ELF-1 (cell line): ENCODE measurements at places on chromosomes 5 and 9.
A peak's percentile ranks its signal among the peaks of the same experiment; 100 is the strongest.

DNA sequence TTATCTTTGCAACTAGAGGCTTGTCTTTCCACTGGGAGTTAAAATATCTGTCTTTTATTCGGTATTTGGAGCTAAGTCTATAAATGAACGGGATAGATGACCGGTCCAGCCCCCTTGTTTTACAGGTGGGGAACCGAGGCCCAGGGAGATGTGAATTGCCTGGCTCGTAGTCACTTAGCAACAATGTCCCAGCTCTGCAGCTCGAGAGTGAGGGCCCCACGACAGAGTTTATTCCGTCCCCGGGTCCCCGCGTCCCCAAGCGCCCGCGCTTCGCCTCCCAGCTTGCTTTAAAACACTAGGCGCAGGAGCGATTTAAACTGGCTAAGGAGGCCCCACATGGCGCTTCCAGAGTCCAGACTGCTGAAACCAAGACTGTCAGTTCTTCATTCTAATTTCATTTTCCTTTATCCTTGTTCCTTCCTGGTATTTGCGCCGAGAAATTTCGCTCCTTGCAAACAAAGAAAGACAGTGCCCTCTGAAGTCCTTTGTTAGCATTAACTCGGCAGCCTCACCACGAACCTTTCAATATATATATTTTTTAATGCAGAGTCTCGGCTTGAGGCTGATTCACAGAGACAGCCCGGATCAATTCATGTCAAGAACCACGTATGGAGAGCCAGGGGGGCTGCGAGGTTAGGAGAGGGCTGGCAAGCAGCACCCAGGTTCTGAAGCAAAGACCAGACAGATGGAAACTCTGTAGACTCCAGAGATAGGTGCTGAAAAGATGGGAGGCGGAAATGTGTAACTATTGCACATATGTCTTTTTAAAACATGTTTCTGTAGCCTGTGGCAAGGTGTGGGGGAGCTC lies 1.4 kb upstream of the ENC1 start:
- peak; percentile 38 for DNase-seq

GRCh38 chr5:139461698-139462097 lies 845 bp downstream of the ECSCR start:
- DNase-seq, result no peak

DNA sequence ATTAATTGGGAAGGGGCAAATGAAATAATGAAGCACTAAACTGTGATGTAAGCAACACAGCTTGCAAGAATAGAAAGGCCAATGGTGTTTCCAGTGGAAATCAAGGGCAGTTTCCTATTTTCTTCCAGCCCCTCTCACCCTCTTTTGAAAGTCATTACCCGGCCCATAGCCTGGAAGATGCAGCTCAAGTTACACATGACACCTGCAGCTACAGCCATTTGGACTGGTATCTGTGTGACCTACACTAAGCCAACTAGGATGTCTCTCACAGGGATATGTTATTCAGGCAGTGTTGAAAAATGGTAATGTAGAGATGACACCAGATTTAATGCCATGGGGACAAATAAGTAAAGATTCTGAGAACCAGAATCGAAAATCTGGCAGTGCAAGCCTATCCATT lies 439.4 kb upstream of the ZNF462 start:
- DNase-seq, result no peak

GRCh38 chr9:130309689-130310455 lies 44.3 kb downstream of the HMCN2 start:
- DNase-seq, result no peak

GRCh38 chr5:74328221-74328630 lies 312.3 kb downstream of the ENC1 start:
- DNase-seq, result no peak

- no peak for DNase-seq
Observed at GRCh38 chr9:112939418-112939817, 48.7 kb upstream of the SLC46A2 start.

DNA sequence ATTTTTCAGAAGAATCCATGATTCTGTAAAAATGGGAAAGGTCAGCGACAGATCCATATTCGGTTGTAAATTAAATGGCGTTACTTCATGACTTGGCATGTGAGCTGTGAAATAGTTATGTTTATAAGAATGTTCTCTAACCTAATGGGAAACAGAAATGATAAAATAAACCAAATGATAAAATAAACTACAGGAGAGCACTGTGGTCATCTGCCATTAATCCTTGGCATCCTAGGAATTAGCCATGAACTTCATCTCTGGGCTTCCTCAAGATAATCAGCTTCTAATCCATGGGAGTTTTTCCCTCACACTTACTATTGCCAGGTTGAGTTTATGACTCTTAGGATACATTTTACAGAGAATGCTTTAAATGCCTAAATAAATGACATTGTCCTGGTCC lies 94.6 kb upstream of the SLC30A5 start:
- DNase-seq, result no peak

DNA sequence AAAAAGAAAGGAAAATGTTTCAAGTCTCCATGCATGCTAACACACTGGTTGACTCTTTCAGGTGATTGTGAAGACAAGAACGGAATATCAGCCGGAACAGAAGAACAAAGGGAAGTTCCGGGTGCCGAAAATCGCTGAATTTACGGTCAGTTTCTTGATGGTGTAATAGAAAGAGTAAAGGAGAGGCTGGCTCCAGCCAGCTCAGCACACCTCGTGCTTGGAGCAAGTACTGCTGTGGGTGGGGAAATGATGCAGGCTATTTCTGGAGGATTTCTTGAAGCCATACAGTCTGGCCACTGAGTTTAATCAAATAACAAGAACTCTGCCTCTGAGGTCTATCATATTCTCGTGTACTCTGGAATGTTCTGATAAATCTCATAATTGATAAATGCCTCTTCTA lies 18.7 kb downstream of the NSG2 start:
- no peak for DNase-seq

- no peak for DNase-seq
Observed at GRCh38 chr9:134909511-134910481, 7.9 kb downstream of the FCN1 start.

DNA sequence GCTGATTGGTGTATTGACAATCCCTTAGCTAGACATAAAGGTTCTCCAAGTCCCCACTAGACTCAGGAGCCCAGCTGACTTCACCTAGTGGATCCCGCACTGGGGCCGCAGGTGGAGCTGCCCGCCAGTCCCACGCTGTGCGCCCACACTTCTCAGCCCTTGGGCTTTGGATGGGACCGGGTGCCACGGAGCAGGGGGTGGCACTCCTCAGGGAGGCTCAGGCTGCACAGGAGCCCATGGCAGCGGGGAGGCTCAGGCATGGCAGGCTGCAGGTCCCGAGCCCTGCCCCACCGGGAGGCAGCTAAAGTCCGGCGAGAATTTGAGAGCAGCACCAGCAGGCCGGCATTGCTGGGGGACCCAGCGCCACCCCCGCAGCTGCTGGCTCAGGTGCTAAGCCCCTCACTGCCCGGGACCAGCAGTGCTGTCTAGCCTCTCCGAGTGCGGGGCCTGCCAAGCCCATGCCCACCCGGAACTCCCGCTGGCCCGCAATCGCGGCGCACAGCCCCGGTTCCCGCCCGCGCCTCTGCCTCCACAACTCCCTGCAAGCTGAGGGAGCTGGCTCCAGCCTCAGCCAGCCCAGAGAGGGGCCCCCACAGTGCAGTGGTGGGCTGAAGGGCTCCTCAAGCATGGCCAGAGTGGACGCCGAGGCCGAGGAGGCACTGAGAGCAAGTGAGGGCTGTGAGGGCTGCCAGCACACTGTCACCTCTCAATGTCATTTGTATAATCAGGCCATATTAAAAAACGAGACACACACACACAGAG lies 437.2 kb downstream of the CSNK1G3 start:
- DNase-seq, result no peak

- DNase-seq, result peak; percentile 69
Observed at GRCh38 chr5:88388476-88389337, 120.1 kb upstream of the TMEM161B start.

DNA sequence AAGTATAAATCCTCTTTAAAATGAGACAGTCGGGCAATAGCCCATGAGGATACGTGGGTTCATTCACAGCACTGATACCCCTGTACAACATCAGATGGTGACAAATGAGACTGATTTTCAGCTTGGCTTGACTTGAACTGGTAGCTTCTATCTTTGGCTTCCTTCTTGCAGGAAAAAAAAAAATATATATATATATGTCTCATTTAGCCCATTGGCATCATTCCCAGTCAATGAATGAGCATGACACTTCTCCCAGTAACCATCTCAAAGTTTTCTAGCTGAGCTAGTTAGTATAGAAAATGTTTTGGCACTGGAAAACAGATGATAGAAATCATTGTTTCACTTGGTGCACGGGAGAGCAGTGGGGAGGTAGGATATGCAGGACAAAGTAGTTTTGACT lies 222.5 kb upstream of the TAS2R1 start:
- DNase-seq, result no peak

DNA sequence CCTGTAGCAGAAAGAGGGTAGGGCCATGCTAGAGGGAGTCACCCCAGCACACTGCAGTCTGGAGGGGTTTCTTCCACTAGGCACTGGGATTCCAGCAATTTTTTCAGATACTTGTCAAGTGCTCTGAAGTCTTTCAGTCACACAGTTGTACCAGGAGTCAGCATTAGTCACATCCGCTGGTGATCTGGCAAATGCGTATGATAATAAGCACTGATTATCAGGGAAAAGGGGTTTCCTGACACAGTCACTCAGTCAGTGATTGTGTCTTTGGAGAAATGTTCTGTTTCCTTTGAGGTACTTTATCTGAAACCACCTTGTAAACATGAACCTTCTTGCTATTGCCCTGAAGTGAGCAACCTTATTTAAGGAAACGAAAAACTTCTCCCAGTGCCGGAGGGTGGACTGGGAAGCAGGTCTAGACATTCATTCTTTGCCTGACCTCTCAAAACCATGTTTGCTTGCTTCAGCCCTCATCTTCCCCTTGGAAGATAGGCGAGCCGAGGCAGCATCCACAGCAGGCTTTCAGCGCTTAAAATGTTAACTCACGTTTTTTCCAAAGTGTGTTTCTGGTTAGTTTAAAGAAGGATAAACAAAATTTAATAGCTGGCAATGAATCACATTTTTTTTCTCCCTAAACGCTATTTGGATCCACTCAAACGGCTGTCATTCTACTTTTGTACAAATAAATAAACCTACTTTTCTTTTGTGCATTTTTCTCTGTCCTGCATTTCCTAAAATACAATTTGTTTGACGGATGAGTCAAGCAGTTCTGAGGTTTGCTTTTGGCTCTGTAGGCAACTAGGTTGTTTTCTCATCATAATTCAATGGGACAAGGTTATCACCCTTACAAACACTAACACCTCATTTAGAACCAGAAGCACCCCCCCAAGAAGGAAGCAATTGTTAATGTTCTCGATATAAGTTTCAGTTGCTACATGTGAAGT lies 77.7 kb downstream of the FOXD1 start:
- peak; percentile 50 for DNase-seq

- DNase-seq, result no peak
Observed at GRCh38 chr5:87399720-87400119, 13.0 kb downstream of the CCNH start.

- DNase-seq, result no peak
Observed at GRCh38 chr9:87803623-87804345, 77.9 kb downstream of the CTSL start.

GRCh38 chr5:124393584-124394379 lies 352.7 kb downstream of the ZNF608 start:
- DNase-seq, result no peak

- no peak for DNase-seq
Observed at GRCh38 chr9:126519660-126520420, 93.9 kb upstream of the LMX1B start.

- no peak for DNase-seq
Observed at GRCh38 chr9:116844621-116845020, 157.5 kb downstream of the TRIM32 start.

GRCh38 chr9:4936823-4937222 lies 48.2 kb upstream of the JAK2 start:
- no peak for DNase-seq

- DNase-seq, result no peak
Observed at GRCh38 chr9:100104314-100104713, 5.3 kb downstream of the INVS start.

- no peak for DNase-seq
Observed at GRCh38 chr9:134032456-134033222, 7.4 kb downstream of the BRD3OS start.

DNA sequence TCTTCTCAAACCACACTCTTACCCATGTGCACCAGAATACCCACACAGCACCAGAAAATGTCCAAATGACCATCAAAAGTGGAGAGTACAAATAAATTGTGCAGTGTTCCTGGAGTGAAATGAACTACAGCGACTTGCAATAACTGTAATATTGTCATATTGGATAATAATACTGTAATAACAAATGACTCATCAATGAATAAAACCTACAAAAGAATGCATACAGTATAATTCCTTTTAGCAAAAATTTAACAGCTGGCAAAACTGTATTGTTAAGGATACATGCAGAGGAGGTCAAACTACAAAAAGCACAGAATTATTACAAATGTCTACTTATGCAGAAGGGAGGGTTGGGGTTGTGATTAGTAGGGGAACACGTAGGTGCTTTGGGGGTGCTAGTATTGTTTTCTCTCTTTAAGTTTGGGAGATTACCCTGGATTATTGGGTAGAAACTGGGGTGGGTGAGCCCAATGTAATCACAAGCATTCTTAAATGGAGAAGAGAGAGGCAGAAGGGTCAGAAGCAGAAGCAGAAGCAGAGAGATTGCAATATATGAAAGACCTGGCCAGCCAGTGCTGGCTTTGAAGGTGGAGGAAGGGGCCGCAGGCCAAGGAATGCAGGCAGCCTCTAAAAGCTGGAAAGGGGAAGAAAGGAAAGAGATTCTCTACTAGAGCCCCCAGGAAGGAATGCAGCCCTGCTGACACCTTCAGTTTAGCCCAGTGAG lies 21.8 kb downstream of the IRF1 start:
- DNase-seq, result no peak

DNA sequence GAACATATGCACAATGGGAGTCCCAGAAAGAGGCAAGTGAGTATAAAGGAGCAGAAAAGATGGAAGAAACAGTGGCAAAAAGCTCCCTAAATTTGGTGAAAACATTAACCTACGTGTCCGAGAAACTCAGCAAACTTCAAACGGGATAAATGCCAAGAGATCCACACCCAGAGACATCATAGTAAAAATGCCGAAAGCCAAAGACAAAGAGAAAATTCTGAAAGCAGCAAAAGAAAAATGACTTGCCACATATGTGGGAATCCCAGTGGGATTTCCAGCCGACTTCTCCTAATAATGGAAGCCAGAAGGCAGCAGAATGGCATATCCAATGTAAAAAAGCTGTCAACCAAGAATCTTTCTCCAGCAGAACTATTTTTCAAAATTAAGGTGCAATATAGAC lies 101.2 kb downstream of the ADAMTS2 start:
- DNase-seq, result no peak

- no peak for DNase-seq
Observed at GRCh38 chr9:94801681-94802080, 75.2 kb downstream of the AOPEP start.

- DNase-seq, result peak; percentile 35
Observed at GRCh38 chr9:134488331-134489280, 153.0 kb upstream of the COL5A1 start.

DNA sequence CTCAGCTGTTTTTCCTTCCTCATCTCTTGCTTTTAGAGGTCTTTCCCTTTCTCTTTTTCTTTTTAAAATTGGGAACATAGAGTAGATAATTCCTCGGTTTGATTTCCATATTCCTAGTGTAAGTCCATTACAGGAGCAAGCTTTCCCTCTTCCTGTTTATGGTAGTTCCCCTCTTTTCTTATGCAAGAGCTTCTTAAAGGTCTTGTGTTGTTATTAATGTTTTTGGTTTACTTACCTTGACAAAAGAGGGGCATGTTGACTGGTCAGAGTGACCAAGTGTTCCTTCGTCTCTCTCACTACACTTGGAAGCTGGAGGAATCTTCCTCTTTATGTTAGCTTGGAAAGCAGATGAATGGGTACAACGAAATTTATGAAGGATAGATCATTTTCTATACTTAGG lies 8.3 kb downstream of the ATG10 start:
- no peak for DNase-seq

GRCh38 chr5:147671365-147671764 lies 111.2 kb downstream of the JAKMIP2 start:
- no peak for DNase-seq

GRCh38 chr5:91937121-91937520 lies 554.0 kb upstream of the ARRDC3 start:
- DNase-seq, result no peak
